ENCODE measurements at places on chromosomes 12 and 14.
A peak's percentile ranks its signal among the peaks of the same experiment; 100 is the strongest.

- DNase-seq = peak; percentile 41
Observed at GRCh38 chr14:92615451-92615850, 101.9 kb downstream of the RIN3 start.

- no peak for DNase-seq
Observed at GRCh38 chr14:72513965-72514659, 379.8 kb downstream of the DPF3 start.

DNA sequence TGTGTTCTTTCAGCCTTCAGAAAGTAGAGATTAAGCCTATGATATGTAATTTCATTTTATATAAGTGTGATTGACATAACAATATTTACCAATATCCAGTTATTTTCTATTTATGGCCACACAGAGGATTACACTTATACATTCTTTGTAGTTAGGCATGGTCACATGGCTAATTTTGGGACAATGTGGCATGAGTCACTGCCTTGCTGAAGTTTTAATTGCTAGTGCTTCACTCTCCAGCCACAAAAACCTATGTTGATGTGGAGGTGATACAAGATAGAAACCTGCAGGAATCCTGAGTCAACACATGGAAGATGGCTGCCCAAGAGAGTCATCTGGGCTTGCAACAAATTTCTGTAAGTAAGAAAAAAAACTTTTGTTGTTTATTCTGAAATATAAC, 17.0 kb downstream of the CLEC14A start:
- no peak for DNase-seq

GRCh38 chr14:71498212-71498611, 434.0 kb upstream of the RGS6 start:
- no peak for DNase-seq

DNA sequence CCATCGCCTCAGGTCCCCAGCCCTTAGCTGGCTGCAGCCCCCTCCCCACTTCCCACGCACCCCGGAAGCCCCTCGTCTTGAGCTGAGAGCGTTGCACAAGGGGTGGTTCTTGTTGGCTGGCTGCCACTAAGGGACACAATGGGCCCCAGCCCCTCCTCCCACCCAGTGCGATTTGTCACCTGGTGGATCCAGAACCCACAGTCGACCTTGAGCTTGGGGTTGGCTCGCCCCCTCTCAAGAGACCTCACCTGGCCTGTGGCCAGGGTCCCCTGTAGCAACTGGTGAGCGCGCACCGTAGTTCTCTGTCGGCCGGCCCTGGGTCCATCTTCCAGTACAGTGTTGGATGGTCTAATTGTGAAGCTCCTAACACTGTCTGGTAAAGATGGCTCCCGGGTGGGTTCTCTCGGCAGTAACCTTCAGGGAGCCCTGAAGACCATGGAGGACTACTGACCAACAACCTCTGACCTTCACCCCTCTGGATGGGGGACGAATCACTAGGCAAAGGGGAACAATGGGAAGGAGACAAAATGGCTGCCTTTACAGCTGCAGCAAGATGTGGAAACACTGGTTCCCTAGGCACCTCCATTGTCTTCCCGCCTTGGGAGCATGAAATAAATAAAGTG, 6.6 kb downstream of the PHB2 start:
- no peak for DNase-seq

GRCh38 chr14:40987481-40987880, 619.2 kb upstream of the LRFN5 start:
- no peak for DNase-seq

- DNase-seq = no peak
Observed at GRCh38 chr14:68891851-68892660, 87.0 kb downstream of the ACTN1 start.

DNA sequence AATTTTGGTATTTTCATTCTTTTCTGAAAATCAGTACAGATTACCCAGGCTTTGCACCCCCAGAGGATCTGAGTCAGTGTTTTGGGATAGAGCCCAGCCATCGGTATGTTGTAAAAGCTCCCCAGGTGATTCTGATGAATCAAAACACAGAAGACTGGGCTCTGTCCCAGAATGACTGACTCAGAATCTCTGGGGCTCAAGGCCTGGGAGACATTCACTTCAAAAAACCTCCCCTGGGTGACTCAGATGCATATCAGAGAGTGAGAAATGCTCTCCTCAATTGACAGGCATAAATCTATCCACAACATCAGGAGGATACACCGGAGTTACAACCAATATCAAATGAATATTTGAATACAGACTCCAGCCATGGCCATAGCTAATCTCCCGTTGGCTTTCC, 32.6 kb downstream of the SLC35F4 start:
- DNase-seq = no peak

GRCh38 chr14:65170318-65170717, 68.0 kb upstream of the MAX start:
- DNase-seq = no peak

GRCh38 chr12:118188690-118189371, 52.9 kb downstream of the PEBP1 start:
- DNase-seq = no peak

- no peak for DNase-seq
Observed at GRCh38 chr12:126506426-126507182, 1441.4 kb downstream of the AACS start.

DNA sequence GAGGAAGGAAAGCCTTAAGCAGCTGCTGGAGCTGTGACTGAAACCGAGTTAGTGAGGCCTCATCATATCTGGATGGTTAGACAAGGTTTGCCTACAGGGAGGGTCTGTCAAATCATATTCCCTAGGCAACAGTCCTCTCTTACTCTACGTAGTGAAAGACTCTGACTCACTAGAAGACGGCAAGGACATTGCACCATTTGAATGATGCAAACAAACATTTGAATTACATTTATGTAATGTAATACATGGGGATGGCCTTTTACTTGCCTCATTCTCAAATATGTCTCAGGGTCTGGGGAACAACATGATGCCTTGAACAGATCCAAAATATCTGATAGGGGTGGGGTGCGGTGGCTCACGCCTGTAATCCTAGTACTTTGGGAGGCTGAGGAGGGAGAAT, 29.8 kb upstream of the STRAP start:
- DNase-seq = no peak

GRCh38 chr12:55067701-55068100, 47.9 kb downstream of the NEUROD4 start:
- DNase-seq = no peak

DNA sequence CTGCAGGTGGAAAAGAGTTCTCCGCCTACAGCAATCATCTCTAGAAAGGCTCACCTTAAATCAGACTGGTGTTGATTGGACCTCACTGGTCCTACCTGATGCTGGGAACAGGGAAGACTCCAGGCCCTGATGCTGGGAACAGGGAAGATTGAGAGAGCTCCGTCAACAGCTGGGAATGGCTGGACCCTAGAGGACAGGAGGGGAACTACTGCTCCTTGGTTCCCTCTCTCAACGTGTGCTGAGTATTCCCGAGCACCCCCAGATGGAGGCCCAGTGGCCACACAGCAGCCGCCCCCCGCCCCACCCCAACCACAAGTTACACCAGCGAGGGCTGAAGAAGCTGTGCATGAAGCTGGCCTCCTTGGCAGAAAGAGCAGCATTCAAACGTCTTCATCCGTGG, 240.3 kb downstream of the SLC15A4 start:
- no peak for DNase-seq

DNA sequence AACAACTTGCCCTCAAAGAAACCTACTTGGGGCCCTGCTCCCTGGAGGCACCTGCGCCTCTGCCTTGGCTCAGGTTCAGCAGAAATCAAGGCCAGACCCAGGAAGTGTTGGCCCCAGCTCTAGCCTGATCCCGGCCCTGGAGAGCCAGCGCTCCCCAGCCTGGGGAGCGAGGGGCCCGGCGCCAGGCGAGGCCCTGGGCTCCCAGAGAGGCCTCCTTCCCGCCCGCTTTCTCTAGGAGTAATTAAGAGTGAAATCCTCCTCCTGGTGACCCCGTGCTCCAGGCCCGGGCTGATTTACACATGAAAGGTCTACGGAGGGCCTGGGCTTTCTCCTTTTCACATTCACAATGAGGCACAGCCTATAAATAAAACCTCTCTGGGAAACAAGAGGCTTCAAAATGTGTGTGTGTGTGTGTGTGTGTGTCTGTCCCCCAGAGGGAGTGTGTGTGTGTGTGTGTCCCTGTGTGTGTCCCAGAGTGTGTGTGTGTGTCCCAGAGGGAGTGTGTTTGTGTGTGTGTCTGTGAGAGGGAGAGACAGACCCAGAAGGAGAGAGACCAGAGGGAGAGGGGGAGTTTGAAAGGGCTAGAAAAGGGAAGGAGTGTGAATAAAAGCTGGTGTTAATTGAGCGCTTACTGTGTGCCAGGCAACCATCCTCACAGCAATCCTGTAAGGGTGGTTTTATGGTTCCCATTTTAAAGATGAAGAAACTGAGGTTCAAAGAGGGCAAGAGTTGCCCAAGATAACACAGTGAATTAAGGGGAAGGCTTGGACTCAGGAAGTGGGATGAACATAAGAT, 23.8 kb upstream of the COX6A1 start:
- DNase-seq = no peak

GRCh38 chr12:122872815-122873361, 23.0 kb downstream of the VPS37B start:
- DNase-seq = no peak

DNA sequence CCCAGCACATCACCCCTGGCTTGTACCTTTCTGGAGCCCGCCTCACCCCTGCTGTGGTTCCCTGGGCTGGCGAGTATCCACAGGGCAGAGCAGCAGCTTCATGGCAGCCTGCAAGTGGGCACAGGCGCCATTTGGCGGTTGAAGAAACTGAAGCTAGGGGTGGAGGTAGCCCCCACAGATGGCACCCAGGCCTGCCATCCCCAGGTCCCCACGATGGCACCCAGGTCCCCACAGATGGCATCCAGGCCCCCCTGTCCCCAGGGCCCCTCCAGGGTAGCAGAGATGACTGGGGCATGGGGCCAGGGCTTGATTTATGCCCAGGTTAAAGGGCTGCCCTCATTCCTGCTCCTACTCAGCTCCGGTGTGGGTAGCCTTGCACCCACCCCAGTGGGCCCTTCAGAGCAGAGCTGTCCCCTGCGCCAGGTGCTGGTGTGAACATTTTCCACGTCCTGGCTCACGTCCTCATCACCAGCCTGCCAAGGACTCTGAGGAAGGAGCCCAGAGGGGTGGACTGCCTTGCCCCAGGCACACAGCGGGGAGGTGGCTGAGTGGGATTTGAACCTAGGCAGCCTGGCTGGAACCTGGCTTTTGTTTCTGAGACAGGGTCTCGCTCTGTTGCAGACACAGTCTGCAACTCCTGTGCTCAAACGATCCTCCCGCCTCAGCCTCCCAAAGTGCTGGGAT, 8.7 kb downstream of the MMP17 start:
- DNase-seq = no peak

DNA sequence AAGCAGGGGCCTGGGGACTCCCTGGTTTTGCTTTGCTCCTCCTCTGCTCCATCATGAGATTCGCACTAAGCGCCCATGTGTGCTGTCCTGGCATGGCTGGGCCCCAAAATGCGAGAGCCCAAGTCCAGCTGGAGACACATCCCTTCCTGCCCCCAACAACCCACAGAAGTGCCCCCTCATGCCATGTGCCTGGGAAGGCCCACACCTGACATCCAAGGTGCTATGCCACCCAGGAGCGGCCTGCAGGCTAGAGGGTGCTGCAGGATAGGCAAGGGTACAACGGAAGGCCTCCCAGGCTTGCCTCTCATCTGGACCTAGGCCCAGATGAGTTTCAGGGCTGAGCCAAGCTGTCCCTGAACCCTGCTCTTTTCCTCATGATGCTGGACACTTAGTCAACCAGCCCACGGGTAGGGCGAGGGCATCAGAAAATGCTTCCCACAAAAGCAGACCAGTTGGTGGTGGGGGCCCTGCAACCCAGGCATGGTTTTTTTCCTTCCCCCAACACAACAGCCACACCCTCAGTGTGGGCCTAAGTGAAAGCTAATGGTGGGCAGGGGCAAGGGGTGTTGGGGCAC, 13.2 kb upstream of the KRT80 start:
- DNase-seq = no peak

GRCh38 chr12:6145564-6145963, 21.1 kb upstream of the VWF start:
- no peak for DNase-seq

DNA sequence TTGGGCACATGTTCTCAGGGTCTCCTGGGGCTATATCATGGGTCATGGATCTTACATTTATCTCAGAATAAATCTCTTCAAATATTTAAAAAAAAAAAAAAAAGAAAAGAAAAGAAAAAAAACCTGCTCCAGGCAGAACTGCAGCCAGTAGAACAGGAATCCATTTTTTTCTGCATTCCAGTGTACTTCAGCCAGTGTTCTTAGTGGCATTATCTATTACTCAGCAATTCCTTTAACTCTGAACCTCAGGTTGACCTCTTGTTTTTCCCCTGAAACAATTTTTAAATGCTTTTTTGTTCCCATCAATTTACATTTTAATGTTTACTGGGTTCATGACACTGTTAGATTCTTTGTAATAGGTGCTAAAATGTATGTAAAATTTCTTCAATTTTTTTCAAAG, 66.7 kb upstream of the STXBP6 start:
- no peak for DNase-seq

GRCh38 chr12:68796399-68796798, 11.6 kb upstream of the MDM2 start:
- no peak for DNase-seq

GRCh38 chr12:75738486-75738885, 227.1 kb upstream of the KRR1 start:
- DNase-seq = peak; percentile 29

- no peak for DNase-seq
Observed at GRCh38 chr12:106341086-106341877, 16.3 kb upstream of the POLR3B start.

GRCh38 chr12:127150479-127150878, 1116.5 kb upstream of the TMEM132C start:
- no peak for DNase-seq

GRCh38 chr14:52263190-52263589, 4.3 kb upstream of the PTGDR start:
- no peak for DNase-seq

GRCh38 chr14:104924421-104925213, at the start of gene PLD4:
TSS of gene PLD4 (plus strand) at chr14:104924879. CDS start at chr14:104927141, 2,262 bp downstream.
- DNase-seq = no peak

DNA sequence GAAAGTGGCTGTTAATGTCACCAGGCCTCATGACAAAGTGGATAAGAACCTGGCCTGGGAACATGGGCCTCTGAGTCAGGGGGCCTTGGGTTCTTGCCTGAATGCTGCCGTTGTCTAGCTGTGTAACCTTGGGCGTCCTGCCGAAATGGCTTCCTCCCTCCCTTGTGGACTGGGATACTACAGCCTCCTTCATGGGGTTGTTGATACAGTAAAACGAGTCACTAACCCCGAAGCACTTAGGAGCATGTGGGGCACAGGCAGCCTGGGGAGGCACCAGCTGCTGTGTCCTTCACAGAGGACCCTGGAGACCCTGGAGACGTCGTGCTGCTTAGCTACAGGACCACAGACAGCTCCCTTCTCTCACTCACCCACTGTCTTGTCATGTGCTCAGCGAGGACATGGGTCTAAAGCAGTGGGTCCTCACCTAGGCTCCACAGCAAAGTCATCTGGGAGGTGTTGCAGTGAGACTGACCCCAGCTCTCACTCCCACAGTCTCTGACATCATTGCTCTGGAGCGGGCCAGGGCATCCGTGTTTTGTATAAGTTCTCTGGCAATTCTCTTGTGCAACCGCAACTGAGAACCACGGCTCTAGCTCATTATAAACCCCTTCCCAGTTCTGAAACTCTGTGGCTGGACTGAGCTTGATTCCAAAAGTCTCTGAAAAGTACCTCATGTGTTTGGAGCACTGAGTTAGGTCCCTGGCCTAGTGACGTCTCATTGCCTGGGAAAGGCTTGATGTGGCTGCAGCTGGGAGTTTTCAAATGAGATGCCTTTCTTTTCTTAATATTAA, 42.1 kb downstream of the SERPINA3 start:
- DNase-seq = no peak

Data from activated T-cell treated with anti-CD3 and anti-CD28 coated beads for 48 hours (primary cell).